Stimulated activated CD4-positive, alpha-beta T cell treated with anti-CD3 and anti-CD28 coated beads, Interleukin-2, amount 100 ng/mL, for 24 hours (primary cell): ENCODE measurements at places on chromosomes 7 and 10.
A peak's percentile ranks its signal among the peaks of the same experiment; 100 is the strongest.

- DNase-seq, result no peak
Measured at GRCh38 chr10:69579464-69580060, 6.3 kb upstream of the NEUROG3 start.

DNA sequence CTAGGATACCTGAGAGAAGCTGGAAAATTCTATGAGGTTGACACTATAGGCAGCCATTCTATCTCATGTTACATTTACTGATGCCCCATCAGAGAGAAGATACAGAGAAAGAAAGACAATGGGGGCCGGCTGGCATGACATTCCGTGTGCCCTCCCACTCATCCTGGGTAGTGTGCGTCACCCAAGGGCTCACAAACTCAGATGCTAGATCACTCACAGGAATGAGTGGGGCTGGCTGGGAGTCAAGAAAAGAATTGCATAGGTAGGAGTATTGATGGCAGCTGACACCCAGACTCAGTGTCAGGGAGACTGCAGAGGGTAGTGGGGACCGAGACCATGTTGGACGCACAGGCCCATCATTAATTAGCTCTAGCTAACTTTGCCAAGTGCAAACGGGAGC, 1113.5 kb upstream of the AUTS2 start:
- DNase-seq, result no peak

- DNase-seq, result no peak
Measured at GRCh38 chr10:73965890-73966768, 31.8 kb upstream of the VCL start.

GRCh38 chr7:108140671-108141070, 10.5 kb upstream of the LAMB4 start:
- DNase-seq, result no peak

DNA sequence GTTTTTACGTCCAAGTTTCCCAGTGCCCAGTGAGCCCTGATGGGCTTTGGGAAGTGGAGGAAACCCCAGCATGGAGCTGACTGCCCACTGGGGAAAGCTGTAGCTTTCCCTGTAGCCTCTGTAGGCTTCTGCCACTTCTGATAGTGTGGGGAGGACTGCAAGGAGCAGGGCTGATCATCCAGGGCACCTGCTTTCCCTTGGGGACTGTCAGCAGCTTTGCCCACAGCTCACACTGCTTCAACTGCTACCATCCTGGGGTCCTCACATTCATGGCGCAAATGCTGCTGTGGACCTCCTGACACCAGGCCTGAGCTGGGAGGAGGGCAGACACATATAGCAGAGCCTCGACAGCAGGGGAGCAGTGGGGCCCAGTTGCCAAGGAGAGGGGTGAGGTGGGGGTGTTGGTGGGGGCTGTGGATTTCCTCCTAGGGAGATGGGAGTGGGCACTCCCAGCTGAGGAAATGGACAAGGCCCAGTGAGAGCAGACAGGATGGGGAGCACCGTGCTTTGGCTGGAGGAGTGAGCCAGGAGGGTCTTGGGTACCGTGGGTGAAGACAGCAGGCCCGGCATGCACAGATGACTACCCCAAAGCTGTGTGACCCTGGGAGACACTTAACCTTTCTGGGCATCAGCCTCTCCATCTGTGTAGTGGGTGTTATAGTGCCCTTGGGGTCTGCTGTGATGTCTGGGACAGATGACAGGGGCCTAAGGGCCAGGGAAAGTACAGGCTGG, 16.2 kb downstream of the RAMP3 start:
- no peak for DNase-seq

GRCh38 chr7:81111781-81112540, 193.1 kb upstream of the SEMA3C start:
- DNase-seq, result no peak

DNA sequence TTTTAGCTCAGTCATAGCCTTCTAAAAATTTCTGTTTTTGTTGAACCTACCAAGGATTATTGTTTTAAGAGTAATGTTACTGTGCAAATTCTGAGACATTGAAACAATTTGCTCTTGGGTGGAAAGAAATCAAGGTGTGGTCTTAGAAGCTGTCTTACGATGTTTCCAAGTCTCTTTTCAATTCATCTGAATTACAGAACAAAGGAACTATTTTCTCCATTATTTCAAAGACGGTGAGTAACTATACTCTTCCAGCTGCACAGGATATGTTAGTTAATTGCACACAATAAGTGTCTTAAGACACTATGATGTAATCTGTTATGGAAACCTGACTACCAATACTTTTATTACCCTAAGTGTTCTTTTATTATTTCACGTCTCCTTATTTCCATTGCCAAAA, 106.8 kb upstream of the POM121L12 start:
- DNase-seq, result no peak

DNA sequence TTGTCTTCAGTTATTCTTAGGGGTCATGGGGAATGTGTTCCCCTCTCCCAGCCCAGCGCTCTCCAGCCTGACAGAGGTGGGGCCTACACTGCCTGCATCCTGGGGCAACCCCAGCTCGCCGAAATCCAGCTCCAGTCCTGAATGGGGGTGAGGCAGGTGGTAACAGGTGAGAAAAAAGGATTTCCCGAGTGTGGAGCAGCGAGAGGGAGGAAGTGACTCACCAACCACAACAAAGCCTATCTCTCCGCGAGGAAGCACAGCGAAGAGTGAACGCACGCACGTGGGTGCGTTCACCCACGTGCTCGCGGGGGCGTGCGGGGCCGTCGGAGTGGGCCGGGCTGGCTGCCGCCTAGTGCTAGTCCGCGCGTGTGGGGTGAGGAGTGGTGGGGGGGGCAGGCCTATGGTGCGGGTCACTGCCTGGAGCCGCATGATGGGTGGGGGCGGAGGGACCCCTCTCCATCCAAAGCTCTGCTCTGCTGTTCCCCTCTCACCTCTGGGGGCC, 855 bp upstream of the PALD1 start:
- peak; percentile 74 for DNase-seq

- DNase-seq, result no peak
Measured at GRCh38 chr7:115070311-115070710, 148.4 kb downstream of the MDFIC start.

- peak; percentile 57 for DNase-seq
Measured at GRCh38 chr10:12042409-12042796, 206 bp downstream of the UPF2 start.

- DNase-seq, result no peak
Measured at GRCh38 chr10:95450188-95450587, 111.0 kb downstream of the SORBS1 start.

DNA sequence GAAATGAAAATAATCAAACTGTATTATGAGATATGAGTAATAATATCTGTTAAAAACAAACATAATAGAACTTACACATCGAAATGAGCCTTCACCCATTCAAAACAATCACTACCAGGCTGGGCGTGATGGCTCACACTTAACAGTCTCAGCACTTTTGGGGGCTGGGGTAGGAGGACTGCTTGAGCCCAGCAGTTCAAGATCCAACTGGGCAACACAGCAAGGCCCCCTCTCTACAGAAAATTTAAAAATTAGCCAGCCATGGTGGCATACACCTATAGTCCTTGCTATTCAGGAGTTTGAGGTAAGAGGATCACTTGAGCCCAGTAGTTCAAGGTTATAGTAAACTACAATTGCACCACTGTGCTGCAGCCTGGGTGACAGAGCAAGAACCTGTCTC, 75.8 kb downstream of the NT5C2 start:
- no peak for DNase-seq

- DNase-seq, result no peak
Measured at GRCh38 chr10:11364241-11364640, 247.2 kb downstream of the USP6NL start.

- DNase-seq, result no peak
Measured at GRCh38 chr10:127928021-127928806, 21.3 kb downstream of the PTPRE start.

DNA sequence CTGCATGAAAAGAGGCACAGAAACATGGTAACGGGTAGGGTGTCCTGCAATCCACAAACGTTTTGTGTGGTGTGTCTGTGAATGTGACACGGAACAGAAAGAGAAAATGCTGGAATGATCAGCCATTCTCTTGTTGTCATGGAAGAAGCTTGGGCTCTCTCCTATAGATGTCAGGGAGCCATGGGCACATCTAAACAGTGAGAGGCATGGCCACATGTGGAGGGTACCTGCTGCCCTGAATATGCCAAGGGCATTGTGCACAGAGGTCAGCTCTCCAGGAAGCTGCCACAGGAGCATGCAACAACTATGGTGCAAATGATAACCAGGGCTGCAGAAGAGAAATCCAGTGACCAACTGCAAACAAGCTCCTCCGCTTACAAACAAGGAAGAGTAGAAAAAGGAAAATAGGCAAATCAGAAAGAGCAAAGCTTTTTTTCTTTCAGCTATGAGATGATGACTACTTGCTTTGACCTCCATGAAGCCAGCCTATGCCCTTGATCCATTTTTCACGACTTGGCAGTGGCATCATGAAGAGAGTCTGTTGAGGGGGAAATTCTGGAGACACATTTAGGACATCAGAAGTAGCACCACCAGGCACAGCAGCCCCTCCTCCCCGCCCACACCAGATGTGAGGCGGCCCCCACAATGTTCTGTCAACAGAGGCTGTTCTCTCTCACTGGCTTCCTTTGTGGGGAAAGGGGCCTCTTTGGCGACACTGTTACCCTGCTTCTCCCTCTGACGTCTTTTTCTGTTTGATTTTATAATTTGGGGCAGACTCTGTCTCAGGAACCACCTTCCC, 4.8 kb upstream of the PDE1C start:
- DNase-seq, result no peak

GRCh38 chr10:20443094-20443493, 454.0 kb downstream of the NEBL start:
- no peak for DNase-seq

- DNase-seq, result peak; percentile 23
Measured at GRCh38 chr7:65731562-65732035, 141.3 kb upstream of the VKORC1L1 start.

GRCh38 chr10:69576334-69577011, 3.3 kb upstream of the NEUROG3 start:
- no peak for DNase-seq

DNA sequence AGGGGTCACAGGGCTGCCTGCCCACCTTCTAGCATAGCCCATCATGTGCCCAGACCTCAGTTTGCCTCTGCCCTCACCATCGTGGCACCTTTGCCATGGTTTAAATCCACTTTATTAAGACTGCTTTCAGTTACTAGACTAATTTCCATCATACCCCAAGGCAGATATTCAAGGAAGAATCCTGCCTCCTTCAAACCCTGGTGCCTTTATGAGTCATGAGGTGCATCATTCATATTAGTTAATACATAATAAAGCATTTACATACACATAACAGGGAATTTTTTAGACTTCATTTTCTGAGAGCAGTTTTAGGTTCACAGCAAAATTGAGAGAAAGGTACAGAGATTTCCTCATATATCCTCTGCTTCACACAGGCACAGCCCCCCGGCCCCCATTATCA, 62.8 kb downstream of the CXCL12 start:
- DNase-seq, result no peak

- DNase-seq, result no peak
Measured at GRCh38 chr7:20359341-20359963, 28.8 kb downstream of the ITGB8 start.

DNA sequence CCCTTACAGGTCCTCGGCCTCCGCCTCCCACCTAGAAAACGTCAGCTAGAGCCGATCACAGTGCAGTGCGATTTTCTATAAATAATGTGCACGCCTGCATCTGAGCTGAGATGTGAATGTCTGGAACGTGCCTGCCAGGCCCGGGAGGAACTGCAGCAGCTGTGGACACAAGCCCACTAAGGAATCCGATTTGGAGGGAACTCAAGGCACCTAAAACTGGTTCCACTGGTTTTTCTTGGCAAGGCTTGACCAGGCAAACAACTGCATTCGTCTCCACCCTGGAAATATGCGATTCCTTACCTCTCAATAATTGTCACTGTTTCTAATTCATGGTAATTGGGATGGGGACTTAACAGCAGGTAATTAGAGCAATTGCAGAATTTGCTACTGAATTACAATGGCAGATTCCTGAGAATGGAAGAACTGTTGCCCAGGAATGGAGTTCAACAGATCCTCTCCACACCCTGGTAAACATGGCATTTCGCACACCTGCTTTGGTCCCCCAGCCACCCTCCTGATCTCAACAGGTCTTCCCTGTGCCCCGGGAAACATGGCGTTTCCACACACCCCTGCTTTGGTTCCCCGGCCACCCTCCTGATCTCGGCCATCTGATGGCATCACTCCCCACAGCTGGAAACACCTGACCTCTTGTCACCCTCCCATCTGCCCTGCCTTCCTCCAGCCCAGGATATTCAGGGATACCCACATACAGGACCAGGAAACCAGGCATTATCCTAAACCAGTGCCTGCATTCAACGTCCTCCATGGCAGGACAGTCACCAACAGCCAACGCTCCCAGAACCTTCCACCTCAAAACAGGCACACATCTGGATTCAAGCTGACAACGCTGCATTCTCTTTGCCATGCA, 76.0 kb downstream of the DIP2C start:
- DNase-seq, result no peak

DNA sequence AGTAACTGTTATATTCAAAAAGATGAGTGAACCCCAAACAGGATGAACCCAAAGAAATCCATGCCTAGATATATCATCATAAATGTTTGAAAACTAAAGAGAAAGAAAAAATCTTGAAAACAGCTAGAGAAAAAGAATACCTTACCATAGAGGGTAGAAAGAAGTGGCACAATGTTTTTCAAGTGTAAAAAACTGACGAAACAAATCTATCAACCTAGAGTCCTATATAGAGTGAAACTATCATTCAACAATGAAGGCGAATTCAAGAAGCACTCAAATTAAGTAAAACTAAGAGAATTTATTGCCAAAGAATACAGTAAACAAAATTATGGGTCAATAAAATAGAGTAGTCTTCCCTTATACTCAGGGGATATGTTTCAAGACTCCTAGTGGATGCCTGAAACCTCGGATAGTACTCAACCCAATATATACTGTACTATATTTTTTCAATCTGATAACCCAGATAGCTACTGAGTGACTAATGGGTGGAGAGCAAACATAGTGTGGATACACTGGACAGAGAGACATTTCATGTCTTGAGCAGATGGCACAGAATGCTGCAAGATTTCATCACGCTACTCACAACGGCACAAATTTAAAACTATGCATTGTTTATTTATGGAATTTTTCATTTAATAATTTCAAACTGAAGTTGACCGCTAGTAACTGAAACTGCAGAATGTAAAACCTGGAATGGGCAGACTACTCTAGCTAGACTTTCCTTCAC, 52.6 kb upstream of the TMEM106B start:
- no peak for DNase-seq

DNA sequence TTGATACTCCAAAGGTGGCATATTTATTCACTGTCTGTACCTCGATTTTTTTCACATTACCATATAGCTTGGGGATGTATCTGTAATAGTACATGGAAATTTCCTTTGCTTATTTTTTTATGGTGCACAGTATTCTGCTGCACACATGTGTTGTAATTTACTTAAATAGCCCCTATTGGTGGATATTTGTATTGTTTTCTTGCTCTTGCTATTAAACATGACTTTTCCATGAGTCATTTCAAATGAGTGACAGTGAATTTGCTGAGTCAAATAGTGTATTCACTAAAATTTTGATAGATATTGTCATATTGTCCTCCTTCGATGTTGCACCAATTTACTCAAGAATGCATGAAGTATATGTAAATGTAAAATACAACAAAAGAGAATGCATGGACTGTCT, 122.7 kb upstream of the STEAP4 start:
- DNase-seq, result no peak
